Ovary (tissue), 10 donors: ENCODE measurements at places on chromosomes 5 and 9.
A peak's percentile ranks its signal among the peaks of the same experiment; 100 is the strongest.

- peak; percentile 80 for DNase-seq
Measured at GRCh38 chr9:127144670-127145445, 22.4 kb upstream of the ANGPTL2 start.

DNA sequence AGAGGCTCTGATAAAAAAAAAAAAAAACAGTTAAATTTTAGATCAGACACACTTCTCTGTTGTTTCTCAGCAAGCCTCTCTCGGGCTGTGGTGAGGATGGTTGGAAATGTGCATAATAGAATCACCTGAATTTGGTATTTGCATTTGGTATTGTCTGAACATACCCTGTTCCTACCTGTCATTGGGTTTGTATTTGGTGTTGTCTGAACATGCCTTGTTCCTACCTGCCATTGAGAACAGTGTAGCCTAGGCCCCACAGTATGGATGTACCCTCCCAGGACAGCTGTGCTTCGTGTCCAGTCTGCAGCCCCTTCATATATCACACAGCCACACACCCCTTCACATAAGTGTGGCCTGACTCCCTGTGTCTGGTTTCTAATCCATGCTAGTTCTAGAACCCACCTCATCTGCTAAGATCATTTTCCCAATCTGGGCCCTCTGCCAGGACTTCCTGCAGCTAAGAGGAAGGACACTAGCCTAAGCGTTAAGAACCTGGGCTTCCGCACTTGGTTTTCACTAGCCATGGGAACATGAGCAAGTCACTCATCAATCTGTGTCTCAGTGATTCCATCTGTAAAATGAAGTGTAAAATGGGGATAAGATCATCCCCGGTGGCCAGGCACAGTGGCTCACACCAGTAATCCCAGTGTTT is 49.2 kb downstream of the ITGA2 start:
- DNase-seq = no peak

- DNase-seq = no peak
Measured at GRCh38 chr5:912280-913091, 19.8 kb downstream of the TRIP13 start.

- no peak for DNase-seq
Measured at GRCh38 chr5:139763930-139764791, 31.4 kb upstream of the PSD2 start.

DNA sequence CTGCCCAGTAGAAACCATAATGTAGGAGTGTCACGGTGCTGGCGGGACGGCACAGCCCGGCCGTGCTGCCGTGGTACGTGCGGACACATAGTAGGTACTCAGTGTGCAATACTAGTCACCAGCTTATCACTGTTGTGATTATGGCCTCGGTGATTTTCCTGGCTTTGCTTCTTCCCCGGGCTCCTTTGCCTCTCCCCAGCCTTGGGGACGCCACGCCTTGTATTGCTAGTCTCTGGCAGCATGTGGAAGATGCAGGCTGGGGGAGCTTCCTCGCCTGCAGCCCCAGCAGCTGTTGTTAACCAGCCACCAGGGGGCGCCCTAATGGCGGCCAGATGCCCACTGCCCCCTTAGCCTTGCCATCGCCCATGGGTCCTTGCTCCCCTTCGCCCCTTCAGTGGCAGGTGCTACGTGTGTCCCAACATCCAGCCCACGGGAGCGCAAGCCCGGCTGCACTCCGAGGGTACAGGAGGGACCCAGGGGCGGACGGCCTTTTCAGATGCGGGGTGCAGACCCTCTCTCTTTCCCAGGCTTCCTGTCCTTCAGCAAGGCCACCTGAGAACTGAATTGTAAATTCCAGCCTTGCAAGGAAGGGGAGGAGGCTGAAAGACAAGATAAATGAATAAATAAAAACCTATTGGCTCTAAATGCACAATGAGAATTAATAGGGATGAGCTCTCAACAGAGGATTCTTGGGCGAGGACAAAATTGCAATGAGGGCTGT is 8.0 kb downstream of the NTNG2 start:
- DNase-seq = no peak

- DNase-seq = no peak
Measured at GRCh38 chr5:14036514-14036913, 92.0 kb upstream of the DNAH5 start.

- no peak for DNase-seq
Measured at GRCh38 chr5:1948663-1949191, 66.0 kb upstream of the IRX4 start.

DNA sequence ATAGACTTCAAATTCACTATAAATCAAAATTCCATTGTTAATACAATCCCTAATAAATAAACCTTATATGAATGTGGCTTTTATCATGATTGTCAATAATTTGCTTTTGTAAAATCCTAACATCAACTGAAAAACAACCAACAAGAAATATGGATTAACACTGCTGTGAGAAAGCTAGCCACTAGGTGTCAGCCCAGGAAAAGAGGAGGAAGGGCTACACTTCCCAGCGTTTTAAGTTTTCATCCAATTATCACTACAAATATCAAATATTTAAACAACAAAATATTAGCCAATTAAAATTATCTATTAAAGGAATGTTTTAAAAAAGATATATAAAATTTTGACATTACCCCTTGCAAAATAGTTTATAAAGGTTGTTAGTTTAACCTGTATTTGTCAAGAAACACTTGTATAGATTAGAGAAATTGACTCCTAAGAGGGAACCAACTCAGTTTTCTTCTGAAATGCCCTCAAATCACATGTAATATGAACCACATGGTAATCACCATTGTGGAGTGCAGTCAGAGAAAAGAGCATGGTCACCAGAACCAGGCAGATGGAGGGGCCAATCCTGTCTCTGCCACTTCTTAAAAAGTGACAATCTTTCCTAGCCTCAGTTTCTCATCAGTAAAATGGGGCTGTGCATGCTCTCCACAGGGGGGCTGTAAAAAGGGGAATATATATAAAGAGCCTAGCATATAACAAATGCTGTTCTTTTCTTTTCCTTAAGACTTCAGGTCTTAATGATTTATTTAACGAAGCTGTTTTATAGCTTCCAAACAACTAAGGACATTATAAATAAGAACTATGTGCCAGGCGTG is 188.2 kb downstream of the CRB2 start:
- DNase-seq = no peak

DNA sequence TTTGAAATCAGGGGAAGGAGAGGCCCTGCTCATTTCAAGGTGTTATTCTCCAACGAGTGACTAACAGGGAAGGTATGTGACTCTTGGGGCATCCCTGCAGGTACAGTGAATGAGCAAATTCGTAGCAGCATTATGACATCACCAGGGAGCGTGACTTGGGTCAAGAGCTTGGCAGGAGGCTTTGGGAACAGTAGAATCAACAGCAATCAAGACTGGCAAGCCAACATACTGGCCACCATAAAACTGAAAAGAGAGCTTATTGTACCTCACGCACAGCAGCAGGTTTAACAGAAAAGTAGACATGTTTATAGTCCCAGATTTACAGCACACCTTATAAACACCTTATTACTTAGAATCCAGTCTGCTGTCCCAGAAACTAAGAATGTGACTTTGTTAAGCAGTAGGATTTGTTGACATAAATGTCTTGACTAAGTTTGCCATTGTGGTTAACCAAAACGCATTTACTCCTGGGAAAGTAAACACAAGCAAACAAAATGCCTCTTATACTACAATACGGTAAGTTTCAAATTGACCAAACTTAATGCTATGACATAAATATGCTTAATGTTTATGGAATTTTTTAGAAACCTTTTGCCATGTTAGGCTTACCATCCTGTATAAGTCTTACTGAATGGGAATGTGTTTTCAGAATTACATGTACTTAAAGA is 297.8 kb downstream of the NPR3 start:
- DNase-seq = no peak
